ENCODE measurements at places on chromosomes 2 and 18. TPM values are rescaled to one million over a fixed set of nuclear protein-coding genes. Genes with fewer than 3 reads are reported as not detected.

CNTNAP5 gene
- 1.4 TPM for total RNA-seq

STAT4 gene
- total RNA-seq = 3.1 TPM

OTOS gene
- total RNA-seq = not detected

ARL5A gene
- 8.6 TPM for total RNA-seq

DNA sequence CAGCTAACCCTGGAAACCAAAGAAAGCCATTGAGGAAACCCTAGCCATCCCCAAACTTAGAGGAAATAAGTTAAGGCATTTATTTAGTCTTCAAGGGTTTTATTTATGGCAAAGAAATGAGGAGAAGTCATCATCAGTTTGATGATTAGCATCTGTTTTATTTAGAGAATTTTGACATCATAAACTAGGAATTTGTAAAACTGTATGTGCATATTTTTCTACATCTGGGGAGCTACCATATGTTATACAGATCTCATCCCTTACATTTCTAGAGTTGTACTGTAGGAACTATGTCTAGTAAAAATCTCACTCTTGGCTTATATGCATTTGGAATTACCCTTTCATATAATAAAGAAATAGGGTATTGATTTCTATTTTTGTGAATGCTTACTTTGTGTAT, 48.7 kb downstream of the FMNL2 start:
- no peak for DNase-seq
